Activated CD4-positive, alpha-beta T cell treated with anti-CD3 and anti-CD28 coated beads, Interleukin-2, amount 10 ng/mL, durations not matched to agents 24 days and 14 days (primary cell): ENCODE measurements at places on chromosomes 7 and 10. TPM values are rescaled to one million over a fixed set of nuclear protein-coding genes. Genes with fewer than 3 reads are reported as not detected.

GRCh38 chr7:47572939-47573757, 8.8 kb downstream of the TNS3 start:
- DNase-seq, result no peak

Gene SEMA3E
- total RNA-seq, result not detected in 2 replicates

Gene CC2D2B
- 0.26 TPM in 1 of 2 replicates, not detected in the other for total RNA-seq

GRCh38 chr10:103548006-103548405, 54.5 kb downstream of the NEURL1 start:
- DNase-seq, result no peak

DNA sequence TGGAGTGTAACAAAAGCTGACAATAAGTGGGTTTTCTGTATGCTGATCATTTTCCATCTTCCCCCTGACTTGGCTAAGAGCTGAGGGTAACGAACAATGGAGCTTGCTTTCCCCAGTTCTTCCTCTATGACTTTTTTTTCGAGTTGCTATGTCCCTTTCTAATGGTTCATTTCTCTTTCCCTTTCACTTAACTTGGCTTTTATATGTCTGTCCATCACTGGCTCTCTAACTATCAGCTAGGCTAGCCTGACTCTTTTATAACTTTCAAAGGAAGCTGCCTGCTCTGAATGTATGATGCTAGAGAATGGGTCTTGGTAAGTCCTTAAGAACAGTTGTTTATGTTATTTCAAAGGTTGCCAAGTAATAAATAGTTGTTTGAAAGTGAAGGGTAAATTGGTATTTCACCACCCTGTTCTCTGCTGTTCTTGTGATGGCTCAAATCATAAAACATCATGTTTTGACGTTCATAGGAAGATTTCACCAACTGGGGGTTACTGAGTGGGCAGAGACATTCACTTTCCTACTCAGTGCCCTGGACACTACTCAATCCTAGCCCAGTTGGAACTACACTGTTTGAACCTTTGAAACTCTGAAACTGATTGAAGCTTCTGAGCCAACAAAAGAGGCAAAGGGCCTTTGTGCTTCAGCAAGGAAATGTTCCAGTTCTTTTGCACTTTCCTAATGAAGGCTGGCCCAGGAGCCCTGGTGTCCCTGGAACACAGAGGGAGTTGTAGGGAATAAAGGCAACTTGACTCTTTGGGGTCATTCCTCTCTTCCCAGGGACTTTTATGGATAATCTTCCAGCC, 85.4 kb upstream of the PHYHIPL start:
- no peak for DNase-seq

DNA sequence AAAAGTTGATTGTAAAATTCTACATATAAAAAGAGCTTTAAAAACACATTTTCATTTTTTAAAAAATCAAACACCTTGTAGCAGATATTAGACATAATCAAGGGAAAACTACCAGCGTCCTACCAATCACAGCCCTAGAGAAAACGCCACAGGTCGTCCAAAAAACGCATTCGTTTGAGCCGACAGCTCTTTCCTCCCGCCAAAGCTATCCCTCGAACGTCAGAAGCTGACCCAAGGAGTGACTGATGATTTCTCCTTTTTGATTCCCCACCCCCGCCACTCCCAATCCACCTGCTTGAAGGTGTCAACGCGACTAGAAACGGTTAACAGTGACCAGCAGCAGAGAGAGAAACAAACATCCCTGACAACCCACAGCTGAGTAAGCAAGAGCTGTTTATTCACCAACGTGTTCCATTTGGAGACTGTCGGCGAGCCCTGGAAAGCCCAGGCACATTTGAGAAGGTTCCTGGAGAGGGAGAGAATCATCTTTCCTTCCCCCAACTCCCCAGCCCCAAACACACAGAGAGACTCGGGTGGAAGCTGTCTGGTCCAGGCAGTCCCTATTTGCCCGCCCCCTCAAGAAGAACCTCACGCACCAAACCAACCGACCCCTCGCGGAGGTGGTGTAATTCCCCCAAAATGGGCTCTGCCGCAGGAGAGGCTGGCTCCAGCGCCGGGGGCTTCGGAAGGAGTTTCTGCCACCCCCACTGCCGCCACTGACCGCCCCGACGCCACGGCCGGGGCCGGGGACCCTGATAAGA, 622 bp downstream of the CPEB3 start:
- DNase-seq, result no peak

DNA sequence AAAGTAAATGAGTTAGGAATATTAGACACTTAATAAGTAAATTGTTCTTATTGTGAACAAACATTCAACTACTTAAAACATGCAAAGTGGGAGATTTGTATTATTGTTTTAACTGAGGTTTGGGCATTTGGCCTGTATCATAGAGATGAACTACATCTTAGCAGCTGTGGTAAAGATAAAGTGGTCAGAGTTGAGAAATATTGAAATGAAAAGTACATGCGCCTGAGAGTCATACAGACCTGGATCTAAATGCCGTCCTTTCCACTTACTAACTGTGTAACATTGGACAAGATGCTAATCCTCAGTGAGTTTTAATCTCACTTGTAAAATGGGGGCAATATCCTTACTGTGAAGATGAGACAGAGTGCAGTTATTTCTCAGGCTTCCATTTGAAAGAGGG, 74.5 kb downstream of the KMT2E start:
- DNase-seq, result no peak

DNA sequence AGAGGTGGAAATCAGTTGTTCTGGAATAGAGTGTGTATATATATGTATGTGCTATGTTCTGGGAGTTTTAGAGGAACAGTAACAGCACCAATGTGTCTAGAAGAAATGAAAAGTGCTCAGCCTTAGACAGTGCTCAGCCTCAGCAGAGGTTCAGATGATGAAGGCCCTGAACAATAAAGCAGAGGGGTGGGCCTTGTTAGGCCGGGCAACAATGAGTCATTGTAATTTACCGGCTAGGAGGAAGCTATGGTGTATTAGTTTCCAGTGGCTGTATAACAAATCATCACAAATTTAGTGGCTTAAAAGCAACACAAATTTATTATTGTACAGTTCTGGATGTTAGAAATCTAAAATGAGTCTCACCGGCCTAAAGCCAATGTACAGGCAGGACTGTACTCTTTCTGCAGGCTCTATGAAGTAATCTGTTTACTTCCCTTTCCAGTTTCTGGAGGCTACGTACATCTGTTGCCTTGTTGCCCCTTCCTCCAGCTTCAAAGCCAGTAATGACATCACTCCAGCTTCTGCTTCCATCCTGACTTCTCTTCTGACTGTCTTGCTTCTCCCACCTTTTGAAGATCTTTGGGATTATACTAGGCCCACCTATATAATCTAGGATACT, 84.6 kb downstream of the CH25H start:
- no peak for DNase-seq

- DNase-seq, result no peak
These were observed 47.5 kb downstream of the DENND2A start for GRCh38 chr7:140592964-140593671.

- peak; percentile 68 for DNase-seq
These were observed at the start of gene SLC29A4 for GRCh38 chr7:5282543-5283316. TSS of gene SLC29A4 (plus strand) at chr7:5282943. CDS start at chr7:5287817, 4,874 bp downstream.

DNA sequence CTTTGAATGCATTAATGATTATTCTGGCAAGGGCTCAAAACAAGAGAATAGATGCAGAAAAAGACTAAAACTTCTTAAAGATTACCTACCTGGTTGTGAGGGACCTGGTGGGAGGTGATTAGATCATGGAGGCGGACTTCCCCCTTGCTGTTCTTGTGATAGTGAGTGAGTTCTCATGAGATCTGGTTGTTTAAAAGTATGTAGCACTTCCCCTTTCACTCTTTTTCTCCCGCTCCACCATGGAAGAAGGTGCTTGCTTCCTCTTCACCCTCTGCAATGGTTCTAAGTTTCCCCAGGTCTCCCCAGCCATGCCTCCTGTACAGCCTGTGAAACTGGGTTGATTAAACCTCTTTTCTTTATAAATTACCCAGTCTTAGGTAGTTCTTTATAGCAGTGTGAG, 226.6 kb downstream of the ARHGAP12 start:
- no peak for DNase-seq

Gene MUC12
- total RNA-seq, result 0.76 and 1.5 TPM in 2 replicates

DNA sequence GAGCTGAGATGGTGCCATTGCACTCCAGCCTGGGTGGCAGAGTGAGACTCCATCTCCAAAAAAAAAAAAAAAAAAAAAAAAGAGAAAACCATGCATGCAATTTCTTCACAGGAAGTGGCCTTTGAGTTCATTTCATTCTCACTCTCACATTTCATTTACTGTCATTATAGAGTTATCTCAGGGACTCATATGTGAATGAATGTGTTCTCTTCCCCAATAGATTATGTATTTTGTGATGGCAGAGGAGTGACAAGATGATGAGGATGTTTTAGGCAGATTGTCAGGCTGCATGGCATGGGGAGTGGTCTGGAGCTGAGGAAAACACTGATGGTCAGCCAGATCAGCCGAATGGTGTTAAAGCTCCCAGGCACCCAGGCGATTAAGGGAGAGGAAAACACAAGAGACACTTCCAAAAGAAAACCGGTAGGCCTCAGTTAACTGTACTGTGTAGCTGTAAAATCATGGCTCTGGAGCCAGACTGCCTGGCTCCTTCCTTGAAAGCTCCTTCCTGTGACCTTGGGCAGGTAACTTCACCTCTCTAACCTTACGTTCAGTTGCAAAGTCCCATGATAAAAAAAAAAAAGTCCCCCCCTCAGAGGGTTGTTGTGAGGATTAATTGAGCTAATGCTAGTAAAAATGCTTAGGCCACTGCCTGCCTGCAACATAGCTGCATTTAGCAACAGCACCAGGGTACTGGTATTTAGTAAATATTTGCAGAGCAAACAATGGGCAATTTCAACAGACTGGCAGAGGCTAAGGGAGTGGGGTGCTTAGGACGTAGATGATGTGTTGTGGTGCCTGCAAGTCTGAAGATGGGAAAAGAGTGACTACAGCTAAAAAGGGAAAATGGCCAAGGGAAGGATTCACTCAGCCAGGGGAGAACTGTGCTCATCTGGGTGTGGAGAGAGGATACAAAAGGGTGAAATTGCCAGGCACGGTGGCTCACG, 6.9 kb downstream of the FRAT2 start:
- no peak for DNase-seq

Gene PNLIP
- not detected in 2 replicates for total RNA-seq
